ENCODE measurements at places on chromosomes 16 and 17.

DNA sequence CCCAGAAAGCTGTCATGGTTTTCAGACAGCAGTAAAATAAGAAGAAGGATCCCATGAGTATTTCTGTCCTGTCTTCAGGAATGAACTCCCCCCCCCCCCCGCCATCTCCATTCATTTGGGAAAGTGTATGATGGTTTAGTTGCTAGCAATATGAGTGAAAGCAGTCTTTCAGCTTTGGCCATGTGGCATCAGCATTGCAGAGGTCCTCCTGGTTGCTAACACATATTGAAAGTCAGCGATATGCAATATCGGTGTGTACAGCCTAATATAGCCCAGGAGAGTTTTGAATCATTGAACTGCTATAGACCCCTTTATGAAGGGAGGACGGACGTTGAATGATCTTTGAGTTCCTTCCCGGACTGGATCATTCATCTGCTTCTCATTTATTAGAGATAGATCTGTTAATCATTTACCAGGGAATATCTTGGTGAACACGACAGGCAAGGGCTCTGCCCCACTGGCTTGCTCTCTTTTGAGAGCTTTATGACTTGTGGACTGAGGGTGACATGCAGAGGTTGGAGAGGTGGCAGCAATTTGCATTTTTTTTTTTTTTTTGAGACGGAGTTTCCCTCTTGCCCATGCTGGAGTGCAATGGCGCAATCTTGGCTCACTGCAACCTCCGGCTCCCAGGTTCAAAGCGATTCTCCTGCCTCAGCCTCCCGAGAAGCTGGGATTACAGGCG lies 25.2 kb downstream of the DEF8 start:
- DNase-seq = no peak

DNA sequence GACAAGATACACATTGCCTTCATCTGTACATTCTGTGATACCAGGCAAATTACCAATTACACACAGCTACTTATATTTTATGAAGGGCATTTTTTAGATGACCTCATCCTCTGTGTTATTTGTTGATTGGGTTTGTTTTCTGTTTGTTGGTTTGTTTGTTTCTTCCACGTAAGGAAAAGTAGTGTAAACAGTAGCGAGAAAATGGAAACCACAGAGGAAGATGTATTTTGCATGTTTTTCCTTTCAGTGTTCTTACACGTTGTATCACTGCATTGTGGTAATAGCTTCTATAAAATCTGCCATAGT lies 12.9 kb downstream of the C17orf58 start:
- DNase-seq = no peak

GRCh38 chr17:37100231-37100630 lies 151.5 kb downstream of the AATF start:
- DNase-seq = no peak

DNA sequence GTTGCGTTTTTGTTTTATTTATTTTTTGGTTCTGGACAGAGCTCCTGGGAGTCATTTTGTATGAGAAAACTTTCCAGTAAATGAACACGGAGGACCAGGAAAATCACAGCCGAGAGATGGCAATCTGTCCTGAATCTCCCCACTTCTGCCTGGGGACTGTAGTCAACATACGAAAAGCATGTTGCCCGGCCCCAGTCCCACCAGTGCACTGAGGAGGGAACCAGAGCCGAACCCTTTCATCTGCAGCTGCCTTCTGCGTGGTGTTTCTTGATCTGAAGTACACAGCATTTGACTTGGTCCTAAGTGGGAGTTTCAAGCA lies 18.9 kb downstream of the SNX11 start:
- no peak for DNase-seq

Measured in NCI-H774 (cell line).